ENCODE measurements at places on chromosomes 1 and 21. TPM values are rescaled to one million over a fixed set of nuclear protein-coding genes. Genes with fewer than 3 reads are reported as not detected.

KRTAP7-1 gene
- not detected for polyA plus RNA-seq

UQCRHL gene
- 3.5 TPM for polyA plus RNA-seq

LCE1A gene
- polyA plus RNA-seq, result not detected

PALMD gene
- 19.0 TPM for polyA plus RNA-seq

CD164L2 gene
- 0.06 TPM for polyA plus RNA-seq

KCNT2 gene
- 4.7 TPM for polyA plus RNA-seq

WASF2 gene
- polyA plus RNA-seq, result 83.6 TPM

Data from urinary bladder (tissue), 4 donors.